ENCODE measurements at places on chromosomes 1 and 21.

- DNase-seq: no peak
These were observed 25.9 kb downstream of the STPG1 start for GRCh38 chr1:24387636-24388175.

DNA sequence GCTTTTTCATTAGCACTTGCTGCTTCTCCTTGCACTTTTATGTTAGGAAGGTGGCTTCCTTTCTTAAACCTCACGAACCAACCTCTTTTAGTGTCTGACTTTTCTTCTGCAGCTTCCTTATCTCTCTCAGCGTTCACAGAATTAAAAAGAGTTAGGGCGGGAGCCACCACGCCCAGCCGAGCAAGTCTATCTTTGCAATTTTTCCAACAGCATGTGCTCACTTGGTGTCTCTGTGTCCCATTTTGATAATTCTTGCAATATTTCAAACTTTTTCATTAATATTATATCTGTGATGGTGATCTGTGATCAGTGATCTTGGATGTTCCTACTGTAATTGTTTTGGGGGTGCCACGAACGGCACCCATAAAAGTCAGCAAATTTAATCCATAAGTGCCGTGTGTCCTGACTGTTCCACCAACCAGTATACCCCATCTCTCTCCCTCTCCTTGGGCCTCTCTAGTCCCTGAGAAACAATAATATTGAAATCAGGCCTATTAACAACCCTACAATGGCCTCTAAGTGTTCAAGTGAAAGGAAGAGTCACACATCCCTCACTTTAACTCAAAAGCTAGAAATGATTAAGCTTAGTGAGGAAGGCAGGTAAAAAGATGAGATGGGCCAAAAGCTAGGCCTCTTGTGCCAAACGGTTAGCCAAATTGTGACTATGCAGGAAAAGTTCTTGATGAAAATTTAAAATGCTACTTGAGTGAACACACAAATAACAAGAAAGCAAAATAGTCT, 15.9 kb upstream of the ITPKB start:
- DNase-seq: no peak

DNA sequence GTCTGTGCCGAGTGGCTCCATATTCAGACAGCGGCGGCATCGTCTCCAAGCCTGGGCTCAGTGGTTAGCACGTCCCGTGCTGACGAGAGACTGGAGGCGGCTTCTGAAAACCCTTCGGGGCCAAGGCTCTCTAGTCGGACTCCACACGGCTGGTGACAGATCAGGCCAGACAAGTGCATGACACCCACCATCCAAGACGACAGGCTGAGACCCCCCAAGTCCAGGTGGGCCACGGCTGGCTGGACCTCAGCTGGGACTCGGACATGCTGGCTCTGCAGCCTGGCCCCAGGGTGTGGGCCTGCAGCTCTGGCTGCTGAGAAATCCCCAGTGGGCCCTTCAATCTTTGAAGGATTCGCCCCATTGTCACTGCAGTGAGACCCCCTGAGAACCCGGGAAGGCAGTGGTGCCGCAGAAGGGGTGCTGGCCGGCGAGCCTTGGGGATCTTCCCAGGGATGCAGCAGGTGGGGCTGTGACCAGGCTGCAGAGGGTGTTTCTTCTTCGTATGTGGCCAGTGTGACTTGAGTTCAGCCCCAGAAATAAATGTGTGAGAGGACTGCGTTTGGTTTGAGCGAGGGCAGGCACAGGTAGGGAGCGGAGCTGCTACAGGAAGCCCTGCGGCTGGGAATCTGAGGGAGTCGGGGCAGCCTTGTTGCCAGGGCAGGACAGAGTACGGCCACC, 15.9 kb upstream of the SLC19A1 start:
- DNase-seq: no peak

- DNase-seq: no peak
These were observed 385.0 kb upstream of the NFIA start for GRCh38 chr1:60697204-60697994.

DNA sequence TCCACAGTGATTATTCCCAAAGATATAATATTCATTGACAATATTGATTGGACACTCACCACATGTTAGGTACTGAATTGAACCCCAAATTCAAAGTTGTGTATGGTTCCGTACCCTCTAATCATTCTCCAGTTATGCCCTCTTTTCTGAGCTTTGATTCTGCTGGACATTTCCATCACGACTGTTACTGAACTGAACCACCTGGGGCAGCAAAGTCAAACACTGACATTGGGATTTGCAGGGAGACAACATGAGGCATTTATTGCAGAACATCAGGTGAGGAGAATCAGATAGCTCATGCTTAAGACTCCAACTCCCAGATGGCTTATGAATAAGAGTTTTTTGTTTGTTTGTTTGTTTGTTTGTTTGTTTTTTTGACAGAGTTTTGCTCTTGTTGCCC, 420.9 kb downstream of the DISC1 start:
- DNase-seq: no peak

DNA sequence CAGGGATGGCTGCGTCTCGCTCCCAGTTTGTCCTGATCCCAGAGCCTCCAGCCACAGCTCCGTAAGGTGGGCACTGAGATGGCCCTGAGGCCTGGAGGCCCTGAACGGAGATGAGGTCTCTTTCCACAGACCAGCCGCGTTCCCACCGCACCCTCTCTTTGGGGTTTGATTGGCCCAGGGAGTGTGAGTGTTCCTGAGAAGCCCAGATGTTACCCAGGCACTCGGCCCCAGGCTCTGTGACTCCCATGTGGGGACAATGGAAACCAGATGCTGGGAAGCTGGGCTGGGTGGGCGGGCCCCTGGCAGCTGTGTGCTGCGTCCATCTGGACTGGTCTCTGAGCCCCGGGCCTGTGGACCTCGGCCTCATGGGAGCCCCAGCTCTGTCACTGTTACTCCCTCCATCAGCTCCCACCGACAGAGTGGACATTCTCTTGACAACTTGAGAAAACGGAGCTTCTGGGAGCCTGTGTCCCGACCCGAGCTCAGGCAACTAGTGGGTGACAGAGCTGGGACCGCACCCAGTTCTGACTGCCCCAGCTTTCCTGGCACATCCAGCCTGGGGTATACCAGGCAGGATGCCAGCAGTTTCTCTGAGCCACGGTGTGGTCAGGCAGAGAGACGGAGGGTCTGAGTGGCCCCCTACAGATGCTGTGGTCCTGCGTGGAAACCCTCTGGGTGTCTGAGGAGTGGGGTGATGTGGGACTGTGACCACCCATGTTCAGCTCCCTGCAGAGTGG, 9.8 kb upstream of the COL6A1 start:
- no peak for DNase-seq

- no peak for DNase-seq
These were observed 83.8 kb downstream of the TMEM53 start for GRCh38 chr1:44590475-44590874.

Data from stimulated activated CD4-positive, alpha-beta T cell treated with anti-CD3 and anti-CD28 coated beads, Interleukin-4, amount 100 ng/mL, for 24 hours (primary cell).